T follicular helper cell (primary cell): ENCODE measurements at places on chromosomes 12 and 14.

- peak; percentile 34 for DNase-seq
Observed at GRCh38 chr12:38906482-38907200, 1.2 kb upstream of the CPNE8 start.

DNA sequence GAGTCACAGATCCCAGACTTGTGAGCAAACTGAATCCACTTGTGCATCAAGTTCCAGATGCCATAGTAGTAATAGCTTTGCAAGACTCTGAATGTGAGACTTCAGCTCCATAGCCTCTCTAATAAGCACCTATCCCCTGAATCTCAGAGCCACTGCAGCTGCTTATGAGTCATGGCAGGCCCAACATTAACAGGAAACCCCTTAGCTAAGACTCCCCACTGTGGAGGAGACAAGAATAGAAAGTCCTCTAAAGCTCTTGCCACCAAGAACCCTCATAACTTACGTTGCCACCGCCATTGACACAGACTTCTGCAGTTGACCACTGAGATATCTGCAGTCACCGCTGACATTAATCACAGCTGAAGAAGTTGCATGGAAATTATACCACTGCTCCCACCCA is 62.9 kb upstream of the PDE3A start:
- DNase-seq, result no peak

- DNase-seq, result no peak
Observed at GRCh38 chr14:43019826-43020225, 1413.2 kb downstream of the LRFN5 start.

DNA sequence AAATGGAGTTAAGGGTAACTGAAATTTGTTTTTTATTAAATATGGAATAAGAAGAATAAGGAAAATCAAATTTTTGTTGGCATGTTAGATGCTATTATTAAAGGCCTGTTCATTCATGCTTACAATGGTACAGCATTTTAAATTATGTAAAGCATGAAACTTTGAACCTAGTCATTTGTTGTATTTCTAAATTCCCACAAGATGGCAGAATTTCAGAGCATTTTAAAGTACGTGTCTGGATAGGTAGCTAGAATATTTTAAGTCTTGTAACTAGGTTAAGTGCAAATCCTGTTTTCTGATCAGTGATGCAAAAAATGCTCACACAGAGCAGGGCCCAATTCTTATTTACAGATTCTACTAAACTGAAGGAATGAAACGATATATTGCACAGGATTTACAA is 585.6 kb upstream of the MIS18BP1 start:
- DNase-seq, result no peak

GRCh38 chr12:123946152-123946515 is 26.5 kb downstream of the CCDC92 start:
- no peak for DNase-seq

GRCh38 chr12:132505105-132505851 is 15.3 kb downstream of the FBRSL1 start:
- no peak for DNase-seq

DNA sequence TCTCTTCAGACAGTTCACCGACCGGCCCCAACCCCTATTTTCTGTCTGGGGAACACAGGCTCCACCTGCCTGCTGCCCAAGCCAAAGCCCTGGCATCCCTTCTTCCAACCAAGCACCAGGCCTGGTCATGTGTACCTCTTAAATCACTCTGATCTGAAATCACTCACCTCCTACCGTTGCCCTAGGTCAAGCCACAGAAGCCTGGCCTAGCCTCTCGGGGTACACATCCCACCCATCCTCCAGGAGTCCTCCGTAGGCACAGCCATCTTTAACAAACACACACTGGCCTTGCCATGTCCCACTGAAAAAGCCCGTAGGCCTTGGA is 81.8 kb downstream of the IRF2BPL start:
- no peak for DNase-seq

DNA sequence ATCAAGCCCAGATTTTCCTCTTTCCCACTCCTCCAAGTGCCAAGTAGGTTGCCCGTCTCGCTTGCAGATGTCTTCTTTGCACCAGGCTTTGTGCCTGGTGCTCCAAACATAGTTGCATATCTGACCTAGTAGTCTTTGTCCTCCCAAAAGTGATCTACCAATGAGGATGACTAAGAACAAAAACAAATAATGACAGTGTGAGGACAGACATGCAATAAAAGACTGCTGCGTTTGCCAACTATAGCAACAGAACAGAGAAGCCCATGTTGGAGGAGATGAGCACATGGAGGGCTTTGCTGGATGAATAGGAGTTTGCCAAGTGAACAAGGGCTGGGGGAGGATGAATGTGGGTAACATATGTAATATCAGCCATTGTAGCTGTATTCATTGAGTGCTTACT is 15.6 kb downstream of the DTX1 start:
- no peak for DNase-seq

GRCh38 chr12:8661751-8662150 is 875 bp downstream of the MFAP5 start:
- DNase-seq, result no peak

DNA sequence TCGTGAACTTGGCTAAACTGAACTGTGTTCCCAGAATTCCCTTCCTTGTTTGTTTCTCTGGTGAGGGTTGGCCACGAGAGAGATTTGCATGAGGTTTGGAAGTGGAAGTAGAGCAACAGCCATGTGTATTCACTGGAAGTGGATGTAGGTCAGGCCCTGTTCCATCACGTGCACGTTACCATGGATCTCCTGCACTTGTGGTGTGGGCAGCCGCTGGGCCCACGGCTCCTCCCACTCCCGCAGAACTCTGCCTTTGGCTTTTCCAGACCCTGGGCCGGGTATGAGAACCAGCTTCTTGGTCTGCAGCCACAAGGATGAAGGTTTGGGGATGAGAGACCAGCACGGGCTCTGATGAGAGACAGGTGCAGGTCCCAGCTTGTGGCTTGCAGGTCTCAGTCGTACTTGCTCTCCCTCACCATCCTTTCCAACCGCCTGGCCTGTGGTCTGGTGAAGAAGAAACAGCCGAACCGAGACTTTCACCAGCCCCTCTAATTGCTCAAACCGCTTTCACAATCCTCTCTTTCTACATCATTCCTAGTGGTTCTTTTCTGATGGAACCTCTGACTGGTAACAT is 94.9 kb downstream of the DUSP16 start:
- peak; percentile 32 for DNase-seq

DNA sequence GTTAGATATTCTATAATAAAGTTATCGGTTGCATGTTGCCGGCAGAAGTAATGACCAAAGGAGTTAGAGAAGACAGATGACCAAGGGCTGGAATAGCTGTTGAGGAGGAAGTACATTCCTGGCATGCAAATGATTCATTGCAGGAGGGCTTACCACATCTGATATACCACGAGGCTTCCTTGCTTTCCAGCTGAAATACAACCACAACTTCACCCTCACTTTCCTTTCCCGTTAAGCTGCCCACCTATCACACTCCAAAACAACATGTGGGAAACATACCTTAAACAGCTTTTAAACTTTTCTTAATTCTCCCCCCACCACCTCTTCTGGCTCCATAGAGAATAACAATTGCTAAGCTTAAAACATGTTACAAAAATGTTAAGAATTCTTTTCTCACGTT is 594.1 kb downstream of the NRXN3 start:
- no peak for DNase-seq

GRCh38 chr14:104702106-104702505 is 12.7 kb downstream of the INF2 start:
- no peak for DNase-seq

DNA sequence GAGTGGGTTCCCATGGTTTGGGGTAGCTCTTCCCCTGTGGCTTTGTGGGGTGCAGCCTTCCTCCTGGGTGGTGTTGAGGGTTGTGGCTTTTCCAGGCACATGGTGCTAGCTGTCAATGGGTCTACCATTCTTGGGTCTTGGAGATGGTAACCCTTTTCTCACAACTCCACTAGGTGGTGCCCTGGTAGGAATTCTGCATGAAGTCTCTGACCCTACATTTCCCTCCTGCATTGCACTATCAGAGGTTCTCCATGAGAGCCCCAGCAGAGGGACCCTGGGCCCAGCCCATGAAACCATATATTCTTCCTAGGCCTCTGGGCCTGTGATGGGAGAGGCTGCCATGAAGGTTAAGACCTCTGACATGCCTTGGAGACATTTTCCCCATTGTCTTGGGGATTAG is 1093.3 kb downstream of the SLC16A7 start:
- DNase-seq, result no peak

DNA sequence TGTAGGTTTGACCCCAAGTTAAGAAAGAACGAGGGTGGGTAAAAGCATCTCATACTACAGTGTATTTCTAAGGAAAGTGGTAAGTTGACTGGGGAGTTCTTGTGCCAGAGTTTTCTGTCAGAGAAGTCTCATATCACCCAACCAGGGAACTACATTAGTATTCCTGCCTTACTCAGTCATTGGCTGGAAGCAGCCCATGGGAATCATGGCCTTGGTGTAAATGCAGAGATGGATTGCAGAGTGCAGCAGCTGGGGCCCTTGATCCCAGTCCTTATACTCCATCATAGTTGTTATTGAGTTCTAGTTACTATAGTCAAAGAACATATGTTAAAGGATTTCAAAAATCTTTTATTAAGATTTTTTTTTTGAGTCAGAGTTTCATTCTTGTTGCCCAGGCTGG is 105.8 kb downstream of the MNAT1 start:
- DNase-seq, result no peak

GRCh38 chr12:122523846-122524718 is 2.7 kb downstream of the RSRC2 start:
- no peak for DNase-seq

DNA sequence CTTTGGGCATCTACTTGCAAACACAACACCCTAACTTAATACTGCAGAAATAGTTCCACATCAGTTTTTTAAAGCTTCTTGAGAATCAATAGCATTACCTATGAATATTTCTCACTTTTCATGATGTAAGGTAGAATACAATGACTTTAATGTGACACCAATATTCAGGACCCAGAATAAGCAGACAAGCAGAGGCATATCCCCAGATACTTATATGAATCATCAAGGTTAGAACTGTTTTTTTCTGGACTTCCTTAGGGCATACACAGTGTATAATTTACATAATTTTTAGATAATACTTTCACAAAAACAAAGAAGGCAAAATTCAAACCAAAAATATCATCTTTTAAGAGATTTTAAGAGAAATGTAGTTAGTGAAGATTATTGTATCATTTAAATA is 885.8 kb downstream of the FSCB start:
- no peak for DNase-seq

GRCh38 chr14:88189417-88190191 is 133.5 kb downstream of the KCNK10 start:
- peak; percentile 18 for DNase-seq

DNA sequence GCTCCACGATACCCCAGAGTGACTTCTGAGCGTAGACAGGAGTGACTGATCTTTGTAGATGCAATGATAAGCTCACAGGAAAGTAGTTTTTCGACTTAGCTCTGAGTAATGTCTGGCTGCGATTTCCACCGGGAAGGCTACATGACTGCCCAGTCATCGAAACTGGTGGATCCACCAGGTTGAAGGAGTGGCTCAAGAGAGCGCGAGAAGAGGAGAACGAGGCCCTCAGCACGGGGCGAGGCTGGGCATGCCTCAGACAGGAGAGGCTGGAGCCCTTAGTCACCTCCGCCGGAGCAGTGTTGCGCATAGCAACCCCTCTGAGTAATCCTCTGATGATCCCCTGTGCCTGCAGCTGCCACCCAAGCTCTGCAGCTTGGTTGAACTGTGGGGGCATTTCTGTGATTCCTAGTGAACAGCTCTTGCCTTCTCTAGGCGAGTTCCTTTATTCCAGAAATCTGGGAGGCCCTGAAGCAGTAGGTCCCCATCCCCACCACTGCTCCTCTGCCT is 25.6 kb downstream of the ELK3 start:
- no peak for DNase-seq

- DNase-seq, result no peak
Observed at GRCh38 chr12:92444763-92445162, 258.0 kb upstream of the PLEKHG7 start.

- DNase-seq, result no peak
Observed at GRCh38 chr14:104624939-104625338, 20.4 kb upstream of the TMEM179 start.

GRCh38 chr12:55717011-55718007 is 1.5 kb downstream of the BLOC1S1 start:
- no peak for DNase-seq

- DNase-seq, result no peak
Observed at GRCh38 chr12:25719505-25719904, 166.4 kb upstream of the LMNTD1 start.

DNA sequence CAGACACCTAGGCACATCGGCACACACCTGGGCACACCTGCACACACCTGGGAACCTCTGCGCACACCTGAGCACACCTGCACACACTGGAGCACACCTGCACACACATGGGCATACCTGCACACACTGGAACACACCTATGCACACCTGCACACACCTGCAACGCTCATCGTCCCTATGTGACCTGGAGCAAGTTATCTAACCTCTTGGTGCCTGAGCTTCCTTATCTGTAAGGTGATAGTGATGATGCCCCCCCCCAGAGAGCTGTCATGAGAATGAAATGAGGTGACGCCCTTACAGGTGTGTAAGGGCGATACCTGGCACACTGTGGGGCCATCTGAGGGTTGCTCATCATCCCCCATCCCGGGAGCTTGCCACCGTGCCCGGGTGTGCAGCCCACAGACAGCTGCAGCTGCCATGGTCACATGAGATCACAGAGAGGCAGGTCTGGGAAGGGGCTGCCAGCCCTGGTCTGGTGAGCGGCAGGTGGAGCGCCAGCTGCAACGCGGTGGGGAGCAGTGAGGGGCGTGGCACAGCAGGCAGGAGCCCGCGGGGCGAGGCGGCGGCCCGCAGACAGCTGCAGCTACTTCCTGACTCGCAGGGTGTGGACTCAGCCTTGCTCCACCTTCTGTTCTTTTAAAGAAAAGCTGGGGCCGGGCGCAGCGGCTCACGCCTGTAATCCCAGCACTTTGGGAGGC is 59.9 kb upstream of the FBRSL1 start:
- DNase-seq, result peak; percentile 57

DNA sequence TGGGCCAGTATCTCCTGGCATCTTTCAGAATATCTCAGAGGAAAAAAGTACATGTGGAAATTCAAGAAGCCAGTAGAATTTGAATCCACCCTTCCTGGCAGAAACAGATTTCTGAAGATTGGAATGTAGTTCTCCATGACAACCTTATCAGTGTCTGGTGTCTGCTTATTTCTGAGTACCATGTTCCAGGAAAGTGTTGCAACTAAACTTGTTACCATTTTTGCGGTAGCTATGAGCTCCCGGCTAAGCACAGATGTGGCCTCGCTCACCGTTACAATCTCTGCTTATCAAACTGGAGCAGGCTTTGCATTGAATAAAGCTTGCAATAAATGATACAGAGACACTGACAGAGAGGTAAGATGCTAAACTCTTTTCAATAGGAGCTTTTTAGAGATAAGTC is 13.0 kb upstream of the ITPR2 start:
- DNase-seq, result no peak

- no peak for DNase-seq
Observed at GRCh38 chr12:4763549-4763948, 43.3 kb downstream of the GALNT8 start.
